ENCODE measurements at places on chromosomes 7 and 10.

DNA sequence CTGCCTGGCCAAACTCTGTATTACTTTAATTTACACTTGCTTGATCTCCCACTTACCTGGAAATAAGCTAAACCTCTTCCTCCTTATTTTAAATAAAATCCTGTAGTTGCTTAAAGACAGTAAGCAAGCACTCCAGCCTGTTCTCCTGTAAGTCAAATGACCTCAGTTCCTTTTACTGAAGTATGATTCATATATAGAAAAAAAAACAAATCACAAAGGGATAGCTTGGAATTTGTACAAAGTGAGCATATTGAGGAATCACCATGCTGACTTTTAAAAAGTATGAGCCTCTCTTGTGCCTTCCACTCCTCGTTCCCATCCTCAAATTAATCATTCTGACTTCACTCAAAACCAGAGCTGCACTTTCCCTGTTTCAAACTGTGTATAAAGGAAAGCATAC, 52.0 kb downstream of the C10orf90 start:
- no peak for DNase-seq

GRCh38 chr7:66732439-66732838, 8.1 kb upstream of the RABGEF1 start:
- DNase-seq, result no peak

DNA sequence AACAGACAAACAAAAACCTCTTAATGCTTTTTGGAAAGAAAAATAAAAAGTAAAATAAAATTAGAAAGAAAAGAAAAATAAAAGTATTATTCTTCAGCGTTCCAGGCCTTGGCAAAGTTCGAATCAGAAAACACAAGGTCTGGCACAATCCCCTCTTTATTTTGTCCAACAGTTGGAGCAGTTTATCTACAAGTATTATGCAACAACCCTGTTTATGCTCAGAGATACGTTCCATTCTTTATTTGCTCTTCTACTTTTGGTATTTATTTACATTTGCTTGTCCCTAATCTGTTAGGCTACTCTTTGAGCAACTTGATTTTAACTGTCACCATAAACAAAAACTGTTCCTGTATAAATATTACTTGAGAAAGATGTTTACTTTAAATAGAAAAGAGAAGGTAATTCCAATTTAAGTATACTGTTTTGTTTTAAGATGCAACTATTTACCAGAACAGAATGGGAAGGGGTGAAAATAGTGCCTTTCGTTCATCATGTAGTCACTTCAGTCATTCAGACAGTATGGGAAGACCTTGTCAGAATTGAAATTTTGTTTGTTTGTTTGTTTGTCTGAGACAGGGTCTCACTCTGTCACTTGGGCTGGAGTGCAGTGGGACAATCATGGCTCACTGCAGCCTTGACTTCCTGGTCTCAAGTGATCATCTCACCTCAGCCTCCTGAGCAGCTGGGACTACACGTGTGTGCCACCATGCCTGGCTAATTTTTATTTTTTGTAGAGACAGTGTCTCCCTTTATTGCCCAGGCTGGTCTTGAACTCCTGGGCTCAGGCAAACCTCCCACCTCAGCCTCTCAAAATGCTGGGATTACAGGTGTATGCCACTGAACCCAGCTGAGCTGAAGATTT, 5.7 kb downstream of the PDK4 start:
- no peak for DNase-seq

- no peak for DNase-seq
Observed at GRCh38 chr10:37549054-37549453, 308.4 kb downstream of the ZNF248 start.

DNA sequence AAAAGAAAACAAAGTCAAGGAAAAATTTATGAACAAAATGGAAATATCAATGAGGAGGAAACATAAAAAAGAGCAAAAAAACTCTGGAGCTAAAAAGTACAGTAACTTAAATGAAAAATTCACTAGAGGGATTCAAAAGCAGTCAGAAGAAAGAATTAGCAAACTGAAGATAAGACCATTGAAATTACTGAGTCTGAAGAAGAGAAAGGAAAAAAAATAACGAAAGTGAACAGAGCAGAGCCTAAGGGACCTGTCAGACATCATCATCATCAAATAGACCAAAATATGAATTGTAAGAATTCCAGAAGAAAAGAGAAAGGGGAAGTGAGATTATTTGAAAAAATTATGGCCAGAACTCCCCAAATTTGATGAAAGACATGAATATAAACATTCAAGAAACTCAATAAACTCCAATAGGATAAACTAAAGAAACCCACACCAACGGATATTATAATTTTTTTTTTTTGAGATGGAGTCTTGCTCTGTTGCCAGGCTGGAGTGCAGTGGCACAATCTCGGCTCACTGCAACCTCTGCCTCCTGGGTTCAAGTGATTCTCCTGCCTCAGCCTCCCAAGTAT, 16.2 kb downstream of the NPC1L1 start:
- DNase-seq, result no peak

GRCh38 chr7:122183106-122183505, 39.1 kb upstream of the AASS start:
- DNase-seq, result no peak

DNA sequence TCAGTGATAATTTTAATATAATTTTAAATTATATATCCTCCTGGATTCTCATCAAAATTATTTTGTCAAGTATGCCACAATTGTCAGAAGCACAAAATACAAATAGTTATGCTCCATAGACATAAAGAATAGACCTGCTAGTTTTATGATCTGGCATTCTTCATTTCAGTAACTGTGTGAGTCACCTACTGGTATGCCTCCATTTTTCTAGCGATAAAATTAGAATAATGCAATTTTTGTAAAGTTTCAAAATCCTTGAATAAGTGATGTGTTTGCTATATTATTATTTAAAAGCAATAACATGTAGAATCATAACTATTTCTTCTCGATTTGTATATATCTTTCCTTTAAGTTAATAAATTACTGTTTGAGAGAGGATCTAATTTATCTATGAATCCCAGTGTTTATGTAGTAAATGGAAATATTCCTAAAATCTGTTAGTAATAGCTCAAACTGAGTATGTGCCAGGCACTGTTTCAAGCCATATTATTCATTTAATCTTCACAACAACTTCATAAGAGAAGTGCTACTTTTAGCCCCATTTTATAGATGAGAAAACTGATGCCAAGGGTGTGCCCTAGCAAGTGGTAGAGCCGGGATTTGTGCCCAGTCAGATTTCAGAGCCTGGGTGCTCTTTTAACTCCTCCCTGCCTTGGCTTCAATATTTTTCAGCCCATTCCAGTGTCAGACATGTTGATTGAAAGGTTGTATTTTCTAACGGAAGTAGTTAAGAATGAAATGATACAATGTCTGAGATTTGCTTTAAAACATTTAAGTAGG, 38.4 kb downstream of the NET1 start:
- DNase-seq, result no peak

DNA sequence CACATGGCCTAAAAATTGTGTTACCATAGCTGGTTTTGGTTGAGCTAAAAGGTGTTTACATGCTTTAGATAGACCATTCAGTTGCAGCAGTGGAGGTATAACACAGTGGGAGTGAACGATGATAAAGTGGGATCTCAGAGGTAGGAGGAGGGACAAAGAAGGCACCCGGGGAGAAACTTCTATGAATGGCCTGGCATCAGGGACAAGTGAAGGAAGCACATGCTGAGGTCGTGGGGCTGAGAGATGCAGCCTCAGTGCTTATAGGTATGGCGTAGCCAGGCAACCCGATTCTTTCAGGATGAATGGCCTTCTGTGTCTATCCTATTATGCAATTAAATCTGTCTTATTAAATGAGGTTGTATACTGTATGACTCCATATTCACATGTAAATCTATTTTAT, 3.9 kb upstream of the CDK6 start:
- no peak for DNase-seq

GRCh38 chr10:78581133-78581694, 487.6 kb upstream of the ZMIZ1 start:
- peak; percentile 13 for DNase-seq

DNA sequence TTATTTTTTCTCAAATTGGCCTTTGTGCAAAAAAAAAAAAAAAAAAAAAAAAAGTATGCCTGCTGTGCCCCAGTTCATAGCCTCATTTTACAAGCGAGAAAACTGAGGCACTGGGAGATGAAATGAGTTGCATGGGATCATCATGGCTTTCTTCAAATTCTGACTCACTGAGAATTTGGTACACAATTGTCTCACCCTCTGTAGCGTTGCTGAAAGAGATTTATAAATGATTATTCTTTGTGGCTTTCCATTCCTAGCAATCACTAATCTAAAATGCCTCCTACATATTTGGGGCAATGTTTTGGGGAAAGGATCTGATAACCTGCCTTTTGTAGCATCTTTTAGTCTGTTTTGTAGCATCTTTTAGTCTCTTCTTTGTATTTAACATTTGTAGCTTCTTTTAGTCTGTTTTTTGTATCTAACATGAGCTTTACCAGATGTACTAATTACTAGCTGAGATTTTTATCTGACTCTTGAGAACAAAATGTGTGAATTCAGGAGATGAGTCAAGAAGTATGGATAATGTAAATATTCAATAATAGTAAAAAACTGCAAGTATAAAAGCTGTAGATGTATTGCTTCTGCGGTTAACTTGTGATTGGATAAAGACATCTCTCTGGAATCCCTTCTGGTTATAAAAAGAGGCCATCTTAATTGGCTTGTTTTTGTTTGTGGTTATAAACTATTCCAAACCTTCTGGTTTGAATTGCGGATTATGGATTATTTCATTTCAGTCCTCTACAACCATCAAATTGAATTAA, 161.4 kb downstream of the ARID5B start:
- DNase-seq, result no peak

- DNase-seq, result no peak
Observed at GRCh38 chr7:37220664-37221063, 228.0 kb downstream of the ELMO1 start.

DNA sequence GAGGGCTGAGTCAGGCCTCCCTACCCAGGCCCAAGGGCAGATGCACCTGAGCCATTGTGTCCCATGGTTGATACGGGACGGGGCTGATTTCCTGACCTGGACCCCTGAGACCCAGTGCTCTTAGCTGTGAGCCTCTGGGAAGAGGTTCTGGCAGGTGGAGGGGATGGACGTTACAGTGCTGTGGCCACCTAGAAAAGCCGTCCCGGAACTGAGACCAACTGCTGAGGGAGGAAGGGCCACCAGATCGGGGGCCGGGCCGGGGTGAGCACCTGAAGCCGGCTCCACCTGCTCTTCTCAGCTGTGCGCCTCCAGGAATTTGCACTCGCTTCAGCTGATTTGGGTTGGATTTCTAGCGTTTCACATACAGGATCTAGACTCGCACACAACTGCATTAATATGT, 35.4 kb downstream of the CHST12 start:
- DNase-seq, result no peak

- no peak for DNase-seq
Observed at GRCh38 chr10:11167233-11167966, 149.7 kb downstream of the CELF2 start.

DNA sequence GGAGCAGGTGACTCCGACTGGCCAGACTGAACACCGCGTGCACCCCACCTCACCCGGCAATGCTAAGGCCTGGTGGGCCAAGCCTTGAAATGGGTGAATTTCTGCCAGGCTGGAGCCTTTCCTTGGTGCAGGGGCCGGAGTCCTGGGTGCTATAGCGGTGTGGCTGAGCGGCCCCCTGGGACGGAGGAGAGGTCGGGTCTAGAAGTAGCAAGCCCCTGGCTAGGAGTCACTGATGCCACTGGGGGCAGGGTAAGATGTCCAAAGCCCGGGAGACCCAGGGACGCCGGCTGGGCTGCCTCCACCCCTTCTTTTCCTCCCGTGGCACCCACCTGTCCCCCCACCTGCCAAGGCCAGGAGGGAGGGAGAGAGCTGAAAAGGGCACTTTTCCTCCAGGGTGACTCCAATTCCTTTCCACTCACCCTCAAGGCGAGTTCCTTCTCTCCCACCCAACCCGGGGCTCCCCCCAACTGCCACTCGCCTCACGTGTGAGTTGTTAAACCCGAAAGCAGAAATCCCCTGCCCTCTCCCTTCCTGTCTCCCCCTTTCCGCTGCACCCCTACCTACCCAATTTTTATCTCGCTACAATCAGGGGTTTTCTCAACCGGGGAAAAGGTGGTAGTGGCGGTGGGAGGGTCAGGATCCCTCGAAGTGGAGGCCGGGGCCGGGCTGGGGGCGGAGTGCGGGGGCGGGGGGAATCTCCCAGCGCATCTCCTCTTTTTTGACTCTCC, 6.0 kb upstream of the GATA3 start:
- DNase-seq, result no peak

DNA sequence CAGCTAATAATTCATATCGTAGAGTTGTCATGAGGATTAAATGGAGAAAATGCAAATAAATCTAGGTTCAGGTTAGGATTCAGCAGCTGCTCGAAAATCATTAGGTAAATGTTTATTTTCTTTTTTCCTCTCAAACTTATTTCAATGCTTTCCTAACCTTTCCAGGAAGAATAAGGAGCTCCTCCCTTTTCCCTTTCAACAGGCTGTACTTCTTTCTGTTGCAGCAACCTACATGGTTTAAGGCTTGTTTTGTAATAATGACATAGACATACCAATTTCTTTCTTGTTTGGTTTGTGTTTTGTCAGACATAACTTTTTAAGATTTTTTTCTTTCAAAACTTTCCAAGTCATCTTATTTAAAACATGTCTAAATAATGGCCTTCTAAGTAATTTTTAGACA, 18.2 kb downstream of the GPR141 start:
- no peak for DNase-seq

DNA sequence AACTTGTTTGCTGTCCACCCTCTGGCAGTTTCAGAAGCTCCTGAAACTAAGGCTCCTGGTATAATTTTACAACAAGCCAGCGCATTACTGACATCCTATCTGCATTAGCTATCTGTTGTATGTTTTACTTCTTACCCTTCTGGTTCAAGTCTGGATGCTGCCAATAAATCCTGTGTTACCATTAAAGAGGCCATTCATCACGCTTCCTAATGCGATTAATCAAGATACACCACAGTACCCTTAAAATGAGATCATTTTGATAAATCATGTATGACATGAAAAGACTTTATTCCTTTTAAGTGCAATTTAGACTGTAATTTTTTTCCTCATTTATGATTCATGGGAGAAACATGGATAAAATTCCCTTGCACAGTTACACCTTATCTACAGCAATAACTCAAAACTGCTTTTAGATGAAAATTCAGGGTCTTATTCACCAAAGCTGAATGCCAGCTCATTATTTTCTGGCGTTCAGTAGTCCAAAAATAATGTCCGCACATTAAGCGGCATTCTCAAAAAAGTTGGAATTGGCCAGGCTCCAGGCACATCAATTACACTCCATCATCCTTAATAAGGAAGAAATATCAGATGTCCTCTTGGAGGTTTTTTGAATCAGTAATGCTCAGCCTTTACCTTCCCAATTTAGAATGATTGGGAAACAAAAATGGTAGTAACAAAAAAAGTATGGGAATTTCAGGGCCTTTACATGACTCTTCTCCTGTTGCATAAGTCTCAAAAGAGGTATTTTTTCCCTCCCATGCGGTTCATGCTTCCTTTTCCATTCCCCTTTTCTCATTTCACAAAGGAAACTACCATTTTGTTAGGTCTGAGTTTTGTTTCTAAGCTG, 878.5 kb downstream of the LRMDA start:
- no peak for DNase-seq

DNA sequence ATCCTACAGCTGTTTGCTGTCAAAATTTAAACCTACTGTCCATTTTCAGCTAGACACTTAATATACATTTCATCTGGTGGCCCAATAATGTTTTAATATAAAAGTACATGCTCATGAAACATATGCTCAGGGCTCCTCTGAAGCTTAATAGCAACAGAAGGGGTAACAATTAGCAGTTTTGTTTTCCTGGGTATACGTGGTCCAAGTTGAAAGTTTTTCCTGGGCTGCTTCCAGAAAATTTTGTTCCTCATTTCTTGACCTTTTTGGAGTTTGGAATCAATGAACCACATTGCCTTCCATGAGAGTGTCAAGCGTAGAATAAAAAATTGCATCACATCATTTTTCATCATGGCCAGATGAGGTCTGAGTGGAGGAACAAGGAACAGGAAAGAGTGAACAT, 537.3 kb upstream of the MGMT start:
- no peak for DNase-seq
